GM03348 (cell line): ENCODE measurements at places on chromosomes 13 and 19.

DNA sequence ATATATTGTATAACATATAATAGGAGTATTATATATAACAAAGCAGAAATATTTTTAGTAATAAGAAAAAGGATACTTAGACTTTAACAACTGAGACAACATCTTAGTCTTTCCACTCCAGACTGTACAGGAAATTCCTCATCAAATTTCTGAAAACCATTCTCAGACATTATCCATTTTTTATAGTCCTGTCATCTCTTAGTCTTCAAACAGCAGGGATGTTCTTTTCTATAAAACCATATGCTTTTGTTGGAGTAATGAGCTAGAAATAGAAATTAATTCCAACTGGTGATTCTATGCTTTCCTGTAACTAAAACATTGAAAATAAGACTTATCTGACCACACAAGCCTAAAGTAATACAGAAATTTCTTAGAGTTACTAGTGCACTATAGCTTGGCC is 82.2 kb upstream of the CSNK1A1L start:
- DNase-seq = no peak

GRCh38 chr13:112639521-112639920 is 50.3 kb upstream of the ATP11A start:
- no peak for DNase-seq

GRCh38 chr19:1590641-1591397 is 1.8 kb downstream of the MBD3 start:
- DNase-seq = peak; percentile 42

GRCh38 chr19:53877361-53877766 is 4.6 kb upstream of the PRKCG start:
- no peak for DNase-seq

DNA sequence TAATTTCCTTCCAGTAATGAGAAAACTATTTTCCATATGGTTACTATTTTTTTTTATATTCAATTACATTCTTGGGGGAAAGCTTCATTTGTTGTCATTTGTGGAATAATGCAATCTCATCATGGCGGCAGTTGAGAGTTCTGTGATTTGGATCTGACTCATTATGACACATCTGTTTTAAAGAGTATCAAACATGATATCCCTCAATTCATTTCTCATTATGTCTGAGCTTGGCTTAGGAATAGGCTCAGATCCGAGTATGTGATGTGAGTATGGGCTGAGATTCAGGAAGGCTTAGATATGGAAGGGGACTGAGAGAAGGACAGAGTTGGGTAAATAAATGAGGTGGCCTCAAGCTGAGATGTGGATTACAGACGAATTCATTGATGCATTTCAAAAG is 64.4 kb downstream of the POSTN start:
- DNase-seq = peak; percentile 54

DNA sequence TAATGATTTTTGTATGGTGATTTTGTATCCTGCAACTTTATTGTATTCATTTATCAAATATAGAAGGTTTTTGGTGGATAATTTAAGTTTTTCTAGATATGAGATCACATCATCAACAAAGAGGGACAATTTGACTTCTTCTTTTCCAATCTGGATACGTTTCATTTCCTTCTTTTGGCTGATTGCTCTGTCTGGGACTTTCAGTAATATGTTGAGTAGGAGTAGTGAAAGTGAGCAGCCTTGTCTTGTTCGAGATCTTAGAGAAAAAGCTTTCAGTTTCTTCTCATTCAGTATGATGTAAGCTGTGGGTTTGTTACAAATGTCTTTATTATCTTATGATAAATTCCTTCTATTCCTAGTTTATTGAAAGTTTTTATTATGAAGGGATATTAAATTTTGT is 352.0 kb upstream of the DACH1 start:
- DNase-seq = no peak

- no peak for DNase-seq
Observed at GRCh38 chr13:21287331-21287907, 111.0 kb downstream of the MRPL57 start.

DNA sequence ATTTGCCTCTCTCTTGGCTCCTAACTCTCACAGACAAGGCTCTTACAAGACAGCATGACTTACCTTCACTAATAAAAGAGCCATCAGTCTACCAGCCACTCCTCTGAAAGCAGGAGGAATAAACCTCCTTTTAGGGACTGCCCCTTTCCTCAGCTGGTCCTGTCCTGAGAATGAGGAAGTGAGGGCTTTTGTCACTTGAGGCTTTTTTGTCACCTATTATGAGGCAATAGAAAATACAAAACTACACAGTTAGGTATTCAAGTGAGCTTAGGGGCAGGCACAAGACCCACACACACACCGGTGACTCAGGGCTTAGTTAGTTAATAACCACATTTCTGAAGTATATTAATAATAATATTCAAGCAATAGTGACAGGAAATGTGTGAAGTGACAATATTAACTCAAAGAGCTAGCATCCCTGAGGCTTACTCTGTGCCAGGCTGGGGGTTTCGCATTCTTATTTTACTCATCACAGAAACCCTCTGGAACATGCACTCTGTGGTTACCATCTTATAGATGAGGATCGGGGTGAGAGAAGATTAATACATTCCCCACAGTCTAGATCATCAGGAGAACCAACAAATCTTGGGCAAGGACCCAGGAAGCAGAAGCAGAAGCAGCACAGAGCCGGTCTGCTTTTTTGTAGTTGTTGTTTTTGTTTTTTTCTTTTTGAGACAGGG is 379.9 kb downstream of the LIG4 start:
- DNase-seq = no peak

GRCh38 chr13:44388427-44389059 is 14.9 kb downstream of the SERP2 start:
- no peak for DNase-seq

DNA sequence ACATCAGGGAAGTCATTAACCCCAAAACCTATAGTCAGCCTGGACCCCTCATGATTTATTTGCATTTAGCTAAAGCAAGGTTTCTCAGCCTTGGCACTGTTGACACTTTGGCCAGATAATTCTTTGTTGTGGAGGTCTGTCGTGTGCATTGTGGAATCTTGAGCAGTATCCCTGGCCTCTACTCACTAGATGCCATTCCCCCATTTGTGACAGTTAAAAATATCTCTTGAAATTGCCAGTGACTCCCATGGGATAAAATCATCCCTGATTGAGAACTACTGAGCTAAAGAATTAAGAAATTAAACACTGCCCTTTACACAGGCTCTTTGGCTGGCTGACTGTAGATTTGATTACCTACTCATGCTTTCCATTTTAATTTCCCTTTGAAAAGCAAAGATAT is 102.7 kb downstream of the LMO7 start:
- no peak for DNase-seq

GRCh38 chr13:43196750-43197370 is 173.5 kb downstream of the DNAJC15 start:
- DNase-seq = no peak

DNA sequence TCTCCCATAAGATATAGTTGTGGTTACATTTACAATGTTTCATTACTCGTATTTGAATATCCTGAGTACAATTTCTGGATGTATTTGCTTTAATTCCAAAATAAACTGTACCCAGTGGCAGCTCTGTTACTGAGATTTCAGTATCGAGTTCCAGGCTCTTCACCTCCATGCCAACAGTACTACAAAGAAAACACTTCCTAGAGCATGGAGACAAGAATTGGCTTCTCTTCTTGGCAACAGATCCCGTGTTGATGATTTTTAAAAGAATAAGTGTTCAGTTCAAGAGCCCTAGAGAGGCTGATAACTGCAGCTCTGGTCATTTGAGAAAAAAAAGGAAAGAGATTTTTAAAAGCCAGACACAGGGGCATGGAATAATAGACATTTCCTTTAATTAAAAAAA is 302.8 kb downstream of the EFNB2 start:
- DNase-seq = no peak

DNA sequence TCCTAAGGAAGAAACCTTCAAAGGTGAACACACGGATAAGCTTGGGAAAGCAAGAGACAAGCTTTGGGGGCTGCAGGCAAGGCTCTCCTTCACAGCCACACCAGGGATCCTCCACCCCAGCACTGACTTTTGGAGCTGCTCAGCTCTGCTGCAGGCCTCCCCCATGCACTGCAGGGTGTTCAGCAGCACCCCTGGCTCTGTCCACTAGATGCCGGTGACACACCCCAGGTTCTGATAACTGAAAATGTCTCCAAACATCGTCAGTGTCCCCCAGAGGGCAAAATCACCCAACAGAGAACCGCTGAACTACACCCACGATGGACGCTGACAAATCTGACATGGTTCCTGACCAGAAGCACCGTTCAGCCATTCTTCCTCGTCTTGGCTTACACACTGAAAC is 90.5 kb downstream of the STK24 start:
- DNase-seq = no peak

GRCh38 chr13:49374585-49375290 is 69.1 kb downstream of the CAB39L start:
- peak; percentile 59 for DNase-seq

DNA sequence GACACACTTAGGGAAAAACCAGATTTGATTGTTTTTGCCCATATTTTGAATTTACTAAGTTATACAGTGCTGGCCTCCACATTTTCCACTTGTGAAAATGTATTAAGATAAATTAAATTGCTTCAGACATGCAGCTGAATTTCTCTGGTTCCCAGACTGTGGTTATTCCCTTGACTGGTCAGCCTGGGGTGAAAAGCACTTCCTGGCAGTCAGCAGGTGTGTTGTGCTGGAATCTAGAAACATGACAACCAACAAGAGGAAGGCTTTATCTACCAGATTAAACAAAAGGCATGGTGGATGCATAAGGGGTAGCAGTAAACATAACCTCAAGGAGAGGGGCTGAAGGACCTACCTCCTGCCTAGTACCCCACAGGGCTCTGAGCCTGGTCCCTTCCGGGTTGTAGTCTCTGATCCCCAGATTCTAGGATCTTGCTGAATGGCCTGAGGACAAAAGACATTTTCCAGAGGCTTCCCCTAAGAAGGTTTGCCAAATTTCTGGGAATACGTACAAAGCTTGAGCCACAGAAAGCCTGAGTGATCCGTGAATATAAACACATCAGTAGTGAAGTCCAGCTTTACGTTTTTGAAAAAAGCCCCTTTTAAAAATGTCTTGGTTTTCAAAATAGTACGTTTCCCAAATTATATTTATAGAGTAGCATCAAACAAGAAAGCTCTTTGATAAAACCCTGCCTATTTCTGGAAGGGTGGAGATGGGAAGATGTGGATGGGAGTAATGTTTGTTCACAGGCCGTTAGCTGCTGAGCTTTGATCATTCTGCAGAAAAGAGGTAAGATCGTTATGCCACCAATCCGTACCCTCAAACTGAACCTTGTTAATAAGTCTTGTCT is 133.4 kb downstream of the LACC1 start:
- DNase-seq = no peak

DNA sequence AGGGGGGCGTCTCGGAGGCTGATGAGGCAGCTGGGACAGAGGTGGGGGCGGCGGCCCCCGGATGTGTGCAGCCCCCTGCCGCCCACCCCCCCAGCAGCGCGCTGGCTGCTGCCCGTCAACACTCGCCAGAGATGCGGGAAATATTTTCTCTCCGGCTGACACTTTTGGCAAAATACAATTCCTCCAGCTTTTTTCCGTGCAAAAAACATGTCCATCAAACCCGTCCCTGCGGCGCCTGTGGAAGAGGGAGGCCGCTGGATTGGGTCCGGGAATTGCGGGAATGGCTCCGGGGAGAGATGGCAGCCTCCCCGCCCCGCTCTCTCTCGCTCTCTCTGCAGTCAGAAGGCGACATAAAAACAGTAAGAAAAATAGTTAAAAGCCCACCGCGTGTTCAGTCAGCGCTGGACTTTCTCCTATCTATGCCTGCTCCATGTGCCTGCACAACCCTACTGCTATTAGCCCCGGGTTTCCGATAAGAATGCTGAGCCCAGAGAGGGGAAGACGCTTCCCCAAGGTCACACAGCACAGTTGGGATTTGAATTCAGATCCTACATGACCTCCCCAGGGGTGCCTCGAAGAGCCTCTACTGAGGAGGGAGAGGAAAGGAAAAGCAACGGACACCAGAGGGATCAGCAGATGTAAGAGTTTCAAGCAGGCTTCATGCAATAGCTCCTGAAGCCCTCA is 23.2 kb downstream of the ZNRF4 start:
- DNase-seq = no peak

DNA sequence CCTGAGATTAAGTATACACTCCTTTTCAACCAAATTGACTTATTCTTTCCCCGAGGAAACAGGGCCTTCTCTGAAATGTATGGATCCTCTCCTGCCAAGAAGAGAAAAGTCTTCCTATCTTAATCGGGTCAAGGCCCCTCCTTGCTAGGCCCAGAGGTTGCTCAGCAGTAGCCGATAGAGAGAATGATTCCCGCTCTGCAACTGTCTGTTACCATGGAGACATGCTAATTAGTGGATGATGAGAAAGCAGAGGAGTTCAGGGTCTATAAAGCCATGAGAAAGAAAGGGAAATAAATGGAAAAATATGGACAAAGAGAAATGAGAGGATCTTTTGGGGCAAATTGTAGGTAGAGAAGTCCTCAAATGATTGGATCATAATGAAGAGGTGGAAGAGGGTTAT is 103.5 kb downstream of the POU4F1 start:
- DNase-seq = no peak

DNA sequence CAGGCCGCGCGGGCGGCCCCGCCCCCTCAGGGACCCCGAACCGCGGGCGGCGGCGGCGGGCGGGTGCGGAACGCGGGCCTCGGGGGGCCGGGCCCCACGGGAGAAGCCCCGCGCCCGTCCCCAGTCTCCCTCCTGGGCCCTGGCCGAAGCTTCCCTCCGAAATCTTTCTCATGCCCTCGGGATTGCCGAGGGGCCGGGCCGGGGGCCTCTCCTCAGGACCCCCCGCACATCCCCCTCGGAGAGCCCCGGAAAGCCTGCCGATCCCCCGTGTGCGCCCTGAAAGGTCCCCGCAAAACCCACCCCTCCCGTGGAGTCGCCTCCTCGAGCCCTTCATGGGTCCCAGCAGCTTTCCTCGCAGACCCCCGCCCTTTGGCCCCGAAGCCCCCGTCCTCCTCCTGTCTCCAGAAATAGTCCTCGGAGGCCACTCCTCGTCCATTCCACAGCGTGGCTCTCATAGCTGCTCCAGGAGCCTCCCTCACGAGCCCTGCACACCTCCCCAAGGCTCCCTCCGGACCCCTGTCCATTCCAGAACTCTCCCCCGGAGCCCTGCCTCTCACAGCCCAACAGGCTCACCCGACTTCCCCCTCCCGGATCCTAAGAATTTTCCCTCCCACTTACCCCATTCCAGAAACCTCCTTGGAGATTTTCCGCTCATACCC is 555 bp downstream of the SAMD4B start:
- peak; percentile 53 for DNase-seq

GRCh38 chr13:113117335-113117872 is 5.2 kb upstream of the F10 start:
- peak; percentile 54 for DNase-seq

- DNase-seq = peak; percentile 80
Observed at GRCh38 chr19:18776288-18776594, 14.9 kb downstream of the COMP start.

- peak; percentile 85 for DNase-seq
Observed at GRCh38 chr19:51660975-51661600, 14.5 kb upstream of the SIGLEC14 start.
